Left ventricle myocardium superior (tissue), 1 donor: ENCODE measurements at places on chromosomes 4 and X. TPM values are rescaled to one million over a fixed set of nuclear protein-coding genes. Genes with fewer than 3 reads are reported as not detected.

DNA sequence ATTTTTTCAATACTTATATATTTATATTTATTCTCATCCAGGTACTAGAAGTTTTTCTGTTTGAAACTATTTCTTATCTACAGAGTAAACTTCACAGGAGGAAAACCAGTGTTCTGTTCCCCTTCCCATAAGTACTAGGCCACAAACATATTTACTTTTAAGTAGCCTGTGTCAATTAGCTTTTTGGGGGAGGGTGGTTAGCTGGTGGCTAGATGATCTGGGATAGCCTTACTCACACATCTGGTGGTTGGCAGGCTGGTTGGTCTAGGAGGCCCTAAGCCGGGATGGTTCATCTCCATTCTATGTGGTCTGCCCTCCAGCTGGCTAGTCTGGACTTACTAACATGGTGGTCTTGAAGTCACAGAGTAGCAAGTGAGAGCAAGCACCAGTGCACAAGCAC lies 6.2 kb downstream of the JADE3 start:
- DNase-seq = no peak

DNA sequence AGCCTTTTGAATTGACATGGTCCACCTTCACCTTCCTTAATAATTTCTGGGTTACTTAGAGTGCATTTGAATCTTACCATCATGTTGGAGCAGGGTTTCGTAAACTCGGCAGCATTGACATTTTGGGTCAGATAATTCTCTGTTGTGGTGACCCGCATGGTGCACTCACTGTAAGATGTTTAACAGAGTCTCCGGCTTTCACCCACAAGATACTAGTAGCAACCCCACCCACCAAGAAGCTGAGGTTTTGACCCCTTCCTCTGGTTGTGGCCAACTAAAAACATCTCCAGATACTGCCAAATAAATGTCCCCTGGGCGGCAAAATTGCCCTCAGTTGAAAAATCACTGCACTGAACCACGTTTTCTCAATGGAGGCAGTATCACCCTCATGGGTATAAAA lies 62.7 kb downstream of the CHST7 start:
- DNase-seq = no peak

The IL3RA gene
- 6.2 TPM for total RNA-seq

- no peak for DNase-seq
Measured at GRCh38 chrX:43266487-43266886, 389.6 kb upstream of the MAOA start.

GRCh38 chr4:147160908-147161513 lies 215.3 kb upstream of the TTC29 start:
- DNase-seq = no peak

The NKX6-1 gene
- total RNA-seq = not detected

- no peak for DNase-seq
Measured at GRCh38 chr4:26473893-26474292, 16.4 kb downstream of the CCKAR start.

- no peak for DNase-seq
Measured at GRCh38 chr4:82217986-82218715, 155.6 kb downstream of the HNRNPD start.

The MMAA gene
- 8.6 TPM for total RNA-seq

GRCh38 chrX:68999931-69000330 lies 165.3 kb downstream of the PJA1 start:
- no peak for DNase-seq

DNA sequence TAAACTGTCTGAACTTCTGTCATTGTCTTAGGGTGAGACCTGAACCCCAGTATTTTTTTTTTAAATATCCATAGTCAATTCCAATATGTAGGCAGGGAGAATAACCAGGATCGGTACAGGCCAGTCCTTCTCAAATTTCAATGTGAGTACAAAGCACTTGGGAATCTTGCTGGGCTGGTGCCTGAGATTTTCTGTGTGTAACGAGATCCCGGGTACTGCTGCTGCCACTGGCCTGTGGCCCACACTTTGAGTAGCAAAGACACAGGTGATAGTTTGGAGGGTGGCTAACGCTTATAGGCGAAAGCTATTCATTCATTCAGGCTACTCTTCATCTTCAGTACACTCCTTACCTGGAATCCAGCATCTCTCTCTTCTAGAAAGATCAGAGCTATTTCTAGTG lies 923.6 kb upstream of the TENM3 start:
- DNase-seq = peak; percentile 31

DNA sequence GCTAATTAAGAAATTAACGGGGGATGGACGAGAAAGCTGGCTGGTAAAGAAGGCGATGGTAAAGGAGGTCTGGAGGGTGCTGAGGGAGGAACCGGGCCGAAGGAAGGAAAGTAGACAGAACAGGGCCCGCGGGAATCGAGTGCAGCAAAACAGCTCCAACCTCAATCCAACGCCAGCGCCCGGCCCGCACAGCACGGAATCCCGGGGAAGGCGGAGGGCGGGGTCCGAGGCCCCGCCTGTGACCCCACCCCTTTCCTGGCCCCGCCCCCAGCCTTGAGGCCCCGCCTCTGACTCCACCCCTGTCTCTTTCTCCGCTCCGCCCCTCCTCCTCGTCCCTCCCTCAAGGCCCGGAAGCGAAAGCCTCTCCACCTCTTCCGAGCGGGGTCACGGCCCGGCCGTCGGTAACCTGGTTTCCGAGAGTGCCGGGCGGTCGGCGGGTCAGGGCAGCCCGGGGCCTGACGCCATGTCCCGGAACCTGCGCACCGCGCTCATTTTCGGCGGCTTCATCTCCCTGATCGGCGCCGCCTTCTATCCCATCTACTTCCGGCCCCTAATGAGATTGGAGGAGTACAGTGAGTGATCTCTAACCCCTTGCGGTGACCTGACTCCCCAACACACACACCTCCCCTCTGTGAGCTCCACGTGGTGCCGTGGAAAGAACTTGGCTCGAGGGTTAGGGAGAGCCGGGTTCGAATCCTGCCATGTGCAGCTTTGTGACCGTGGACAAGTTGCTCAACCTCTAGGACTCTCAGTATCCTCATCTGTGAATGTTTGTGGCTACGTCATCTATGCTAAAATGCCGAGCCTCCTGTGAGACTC lies at the start of gene SMIM20:
Gene SMIM20 (plus strand): TSS at position 370 of the 819 bp plus-strand sequence. CDS start 94 bp downstream, at position 464.
- peak; percentile 93 for DNase-seq

DNA sequence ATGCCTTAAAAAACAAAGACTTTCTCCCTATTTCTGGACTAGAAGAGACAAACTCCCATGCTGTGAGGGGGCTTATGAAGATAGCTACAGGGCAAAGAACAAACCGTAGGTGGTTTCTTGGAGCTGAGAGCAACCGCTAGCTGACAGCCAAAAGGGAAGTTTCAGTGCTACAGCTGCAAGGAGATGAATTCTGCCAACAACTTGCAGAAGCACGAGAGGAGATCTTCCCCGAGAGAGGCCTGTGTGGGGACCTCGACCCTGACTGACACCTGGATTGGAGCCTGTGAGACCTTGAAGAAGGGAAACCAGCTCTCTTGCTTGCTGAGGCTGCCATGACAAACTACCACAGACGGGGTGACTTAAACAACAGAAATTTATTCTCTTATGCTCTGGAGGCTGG lies 183.8 kb upstream of the VCX3A start:
- DNase-seq = no peak

The XAGE3 gene
- not detected for total RNA-seq

The CFAP99 gene
- not detected for total RNA-seq

The CT45A3 gene
- total RNA-seq = not detected

DNA sequence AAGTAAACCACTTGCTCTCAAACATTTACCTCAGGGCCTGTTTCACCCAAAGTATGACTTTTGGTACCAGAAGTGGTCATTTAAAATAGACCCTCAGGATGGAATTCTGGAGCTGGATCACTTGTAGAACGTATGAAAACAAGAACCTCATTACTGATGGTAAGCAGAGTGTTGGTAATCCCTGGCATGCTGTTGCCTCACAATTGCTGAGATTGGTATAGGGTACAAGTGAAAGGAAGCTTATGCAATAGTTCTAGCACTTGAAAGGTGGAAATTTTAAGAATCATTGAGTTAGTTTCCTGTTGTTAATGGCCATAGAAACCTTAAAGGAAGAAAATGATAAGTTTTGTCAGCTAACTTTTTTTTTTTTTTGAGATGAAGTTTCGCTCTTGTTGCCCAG lies 22.3 kb upstream of the THOC2 start:
- DNase-seq = no peak
